ENCODE measurements at places on chromosomes 5 and 9.

GRCh38 chr5:179408611-179409010, 63.4 kb upstream of the ADAMTS2 start:
- DNase-seq, result no peak

DNA sequence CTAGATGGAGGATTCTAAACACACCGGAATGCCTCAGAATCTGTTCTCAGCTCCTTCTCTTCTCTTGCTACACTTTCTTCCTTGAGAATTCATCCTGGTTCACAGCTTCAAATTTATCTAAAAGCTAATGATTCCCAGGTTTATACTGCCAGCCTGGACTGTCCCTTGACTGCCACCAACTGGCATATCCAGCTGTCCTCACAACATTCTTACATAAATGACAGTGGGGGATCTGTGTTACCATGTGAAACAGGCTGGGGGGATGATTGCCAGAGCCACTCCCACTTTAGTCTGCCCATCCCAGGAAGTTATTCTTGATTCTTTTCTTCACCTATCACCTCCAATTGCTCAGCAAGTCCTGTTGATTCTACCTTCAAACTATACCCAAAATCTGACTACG, 27.2 kb upstream of the ZFR start:
- DNase-seq, result no peak

DNA sequence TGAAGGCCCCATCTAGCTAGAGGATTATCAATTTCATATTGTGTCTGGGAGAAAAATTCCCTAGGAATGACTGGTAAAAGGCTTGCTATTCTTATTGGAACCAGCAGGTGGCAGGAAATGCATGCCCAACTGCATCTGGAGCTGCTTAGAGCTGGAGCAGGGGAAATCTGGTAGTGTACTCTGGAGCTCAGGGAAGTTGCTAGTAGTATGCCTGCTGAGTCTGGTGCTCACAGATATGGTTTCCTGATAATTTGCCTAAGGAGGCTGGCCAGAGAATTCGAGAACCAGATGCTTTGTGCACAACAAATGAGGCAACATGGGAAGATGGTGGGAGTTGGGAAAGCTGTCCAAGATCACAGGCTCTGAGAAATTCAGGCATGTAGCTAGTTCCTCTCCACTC, 53.7 kb downstream of the G3BP1 start:
- DNase-seq, result no peak

- DNase-seq, result no peak
Measured at GRCh38 chr9:75880618-75881017, 9.9 kb upstream of the PCSK5 start.

DNA sequence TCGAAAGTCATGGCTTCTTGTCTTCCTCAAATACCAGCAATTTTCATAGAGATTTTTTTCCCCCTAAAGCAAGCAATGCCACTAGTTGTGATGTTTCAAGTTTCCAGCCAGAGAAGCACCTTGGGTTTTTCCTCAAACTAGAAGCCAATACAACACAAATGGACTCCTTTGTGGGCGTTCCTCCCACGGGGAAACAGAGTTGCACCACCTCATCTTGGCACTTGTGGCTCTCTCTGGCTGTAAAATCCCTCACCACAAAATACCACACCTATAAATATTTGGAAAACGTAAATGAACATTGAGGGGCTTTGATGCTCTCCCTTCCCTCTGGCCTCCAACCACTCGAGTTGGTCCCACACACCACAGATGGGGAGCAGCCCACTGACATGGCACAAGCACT, 67.2 kb upstream of the PCA3 start:
- DNase-seq, result no peak

DNA sequence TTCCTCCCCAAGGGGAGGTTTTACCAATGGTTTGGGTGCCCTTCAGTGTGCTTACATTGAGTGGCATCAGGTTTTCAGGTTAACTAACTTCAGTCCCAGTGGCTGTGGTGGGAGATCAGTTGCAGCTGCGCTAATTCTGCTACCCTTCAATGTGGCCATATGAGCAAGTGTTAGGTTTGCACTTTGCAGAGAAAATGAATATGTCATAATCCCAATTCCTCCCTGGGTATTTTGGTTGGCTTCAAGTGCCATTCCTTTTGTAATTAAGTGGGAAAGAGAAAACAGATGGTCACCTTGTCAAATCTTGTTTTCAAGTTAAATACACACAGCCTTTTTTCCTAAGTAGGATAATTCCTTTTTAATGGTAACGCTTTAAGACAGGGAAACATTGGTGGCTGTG, 236.2 kb downstream of the TLE4 start:
- DNase-seq, result no peak

GRCh38 chr5:109838157-109838556, 148.4 kb downstream of the MAN2A1 start:
- DNase-seq, result no peak

DNA sequence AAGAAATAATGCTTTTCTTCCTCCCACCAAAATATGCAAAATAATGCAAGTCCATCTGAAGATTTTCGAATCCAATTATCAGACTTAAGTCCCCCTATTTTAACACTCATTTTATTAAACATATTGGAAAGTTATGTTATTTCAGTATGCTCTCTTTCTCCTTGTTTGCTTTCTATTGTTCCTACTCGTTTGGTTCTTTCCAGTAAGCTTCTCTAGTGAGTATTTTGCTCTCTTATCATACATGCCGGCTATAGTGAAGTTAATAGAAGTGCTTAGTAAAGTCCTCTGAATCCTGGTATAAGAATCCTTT, 517 bp downstream of the ALDH1A1 start:
- no peak for DNase-seq

DNA sequence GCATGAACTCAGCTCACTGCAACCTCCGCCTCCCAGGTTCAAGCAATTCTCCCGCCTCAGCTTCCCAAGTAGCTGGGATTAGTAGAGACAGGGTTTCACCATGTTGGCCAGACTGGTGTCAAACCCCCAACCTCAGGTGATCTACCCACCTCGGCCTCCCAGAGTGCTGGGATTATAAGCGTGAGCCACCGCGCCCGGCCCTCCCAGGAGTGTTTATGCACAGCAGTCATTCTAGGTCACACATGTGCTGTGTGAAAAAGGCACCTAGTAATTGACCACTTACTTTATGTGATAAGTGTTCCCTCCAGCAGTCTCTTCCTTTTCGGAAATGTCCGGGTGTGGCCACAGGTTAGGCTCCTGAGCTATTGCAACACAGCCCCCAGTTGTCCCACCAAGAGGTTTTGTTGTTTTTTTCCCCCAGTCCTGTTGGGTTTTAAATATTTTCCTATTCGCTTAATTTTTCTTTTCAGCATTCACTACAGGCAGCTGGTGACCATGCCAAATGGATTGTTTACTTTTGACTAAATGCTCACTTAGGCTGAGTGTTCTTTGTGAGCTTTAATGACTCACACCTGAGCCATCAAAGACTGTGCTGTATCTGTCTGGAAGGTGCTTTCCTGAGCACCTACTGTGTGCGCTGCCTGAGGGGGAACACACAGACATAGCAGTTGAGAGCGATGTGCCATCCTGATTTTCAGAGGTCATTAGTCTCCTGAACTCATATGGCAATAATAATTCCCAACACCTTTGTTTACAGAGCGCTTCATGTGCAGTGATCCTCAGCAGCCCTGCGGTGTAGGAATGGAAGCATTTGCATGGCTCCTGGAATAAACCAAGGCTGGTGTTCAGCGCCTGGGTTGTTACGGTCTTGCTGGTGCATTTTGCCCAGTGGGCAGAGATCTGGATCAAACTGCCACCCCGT, 94.3 kb downstream of the MVB12B start:
- DNase-seq, result no peak

DNA sequence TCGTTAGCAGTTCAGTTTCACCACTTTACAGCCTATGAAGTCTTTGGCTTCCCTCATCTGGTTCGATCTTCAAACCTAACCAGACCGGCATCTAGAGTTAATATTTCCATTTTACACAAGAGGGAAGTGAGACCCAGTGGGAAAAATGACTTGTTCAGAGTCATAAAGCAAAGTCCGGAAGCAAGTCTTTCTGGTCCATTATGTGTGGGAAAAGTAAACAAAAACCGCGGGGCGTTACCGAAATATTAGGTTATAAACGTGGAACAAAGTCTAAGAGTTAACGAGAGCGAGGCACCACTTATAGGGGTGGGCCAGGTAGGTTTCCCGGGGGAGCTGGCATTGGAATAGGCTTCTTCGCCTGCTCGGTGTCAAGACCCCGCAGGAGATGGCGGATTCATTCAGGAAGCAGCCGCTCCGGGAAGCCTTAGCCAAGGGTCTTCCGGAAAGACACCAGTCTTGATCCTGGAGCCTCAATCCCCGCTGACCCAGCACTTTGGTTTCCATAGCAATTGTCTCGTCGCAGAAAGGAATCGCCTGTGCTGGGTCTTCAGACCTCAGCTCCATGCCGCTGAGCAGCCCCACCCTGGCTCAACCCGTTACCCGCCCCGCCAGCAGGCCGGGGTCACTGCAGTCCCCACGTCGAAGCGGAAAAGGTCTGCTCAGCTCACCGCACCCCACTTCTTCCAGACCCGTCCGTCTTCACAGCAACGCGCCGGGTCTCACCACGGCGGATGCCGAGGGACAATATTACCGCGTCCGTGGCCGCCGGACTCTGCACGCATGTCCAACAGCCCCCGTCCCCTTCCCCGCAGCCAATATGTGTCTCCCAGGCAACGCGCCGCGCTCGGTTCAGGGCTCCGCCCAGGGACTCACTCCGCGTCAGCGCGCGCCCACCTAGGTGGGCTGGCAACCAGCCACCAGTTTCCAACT, at the start of gene C5orf52:
C5orf52 (plus strand) TSS at position 872 of the 930 bp plus-strand sequence. CDS start 82 bp downstream, outside the sequence.
- peak; percentile 11 for DNase-seq

DNA sequence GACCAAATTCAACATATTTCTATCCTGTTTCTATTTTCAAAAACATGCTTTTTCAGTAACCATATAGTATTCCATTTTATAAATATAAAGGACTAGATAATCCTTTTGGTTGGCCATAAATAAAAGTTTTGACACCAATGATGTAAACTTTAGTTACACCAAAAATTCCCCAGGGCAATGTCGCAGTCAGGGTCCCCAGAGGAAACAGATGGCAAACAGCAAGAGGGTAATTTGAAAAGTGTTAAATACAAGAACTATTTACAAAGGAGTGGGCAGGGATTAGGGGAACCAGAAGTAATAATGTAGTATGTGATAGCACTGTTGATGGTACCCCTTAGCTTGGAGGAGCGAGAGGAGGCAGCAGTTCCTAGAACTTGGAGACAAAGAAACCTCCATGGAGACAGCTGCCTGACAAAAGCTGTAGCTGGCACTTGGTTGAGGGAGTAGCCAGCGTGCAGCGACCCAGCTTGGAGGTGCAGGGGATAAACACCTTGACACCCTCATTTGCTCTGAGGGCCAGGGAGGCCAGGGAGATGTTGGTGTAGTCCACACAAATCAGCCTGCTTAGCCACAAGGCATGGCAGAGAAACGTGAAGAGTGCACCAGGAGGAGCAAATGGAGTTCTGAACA, 18.3 kb upstream of the MSANTD3 start:
- DNase-seq, result no peak
